ENCODE measurements at places on chromosomes 13 and 19. TPM values are rescaled to one million over a fixed set of nuclear protein-coding genes. Genes with fewer than 3 reads are reported as not detected.

- DNase-seq, result peak; percentile 28
Observed at GRCh38 chr13:22748866-22749577, 431.8 kb upstream of the SGCG start.

- DNase-seq, result no peak
Observed at GRCh38 chr13:73358606-73359095, 299.8 kb downstream of the KLF5 start.

DNA sequence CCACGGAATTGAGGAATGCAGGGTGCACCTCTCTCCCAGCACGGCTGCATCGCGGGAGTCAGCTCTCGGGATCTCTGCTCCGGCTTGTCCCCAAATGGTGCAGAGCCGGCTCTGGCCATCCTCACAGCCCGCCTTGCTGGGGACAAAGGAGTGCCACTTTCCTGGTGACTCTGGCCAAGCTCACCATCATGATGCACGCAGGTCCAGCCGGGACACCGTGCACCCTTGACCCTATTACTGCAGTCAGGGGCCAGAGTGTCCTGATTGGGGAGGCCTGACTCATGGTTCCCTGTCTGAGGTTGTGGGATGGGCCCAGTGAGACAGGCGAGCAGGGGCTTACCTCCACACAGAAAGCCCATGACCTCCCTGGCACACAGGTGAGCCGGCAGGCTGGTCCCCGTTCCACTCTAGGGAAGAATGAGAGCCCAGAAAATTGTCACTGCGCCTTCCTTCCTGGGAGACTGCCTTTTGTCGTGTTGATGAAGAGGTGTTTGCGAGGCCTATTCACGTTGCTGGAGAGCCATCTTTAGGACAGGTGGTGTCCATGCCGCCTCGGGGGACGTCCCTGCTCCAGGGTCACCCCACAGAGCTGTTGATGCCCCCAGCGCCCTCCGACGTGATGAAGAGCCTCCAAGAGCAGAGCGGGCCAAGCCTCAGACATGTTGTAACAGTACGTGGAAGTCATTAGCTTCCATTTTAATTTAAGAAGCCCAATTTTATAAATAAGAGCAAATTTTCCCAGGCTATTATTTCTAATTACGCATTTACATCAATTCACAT, 18.5 kb upstream of the VSTM2B start:
- DNase-seq, result no peak

DNA sequence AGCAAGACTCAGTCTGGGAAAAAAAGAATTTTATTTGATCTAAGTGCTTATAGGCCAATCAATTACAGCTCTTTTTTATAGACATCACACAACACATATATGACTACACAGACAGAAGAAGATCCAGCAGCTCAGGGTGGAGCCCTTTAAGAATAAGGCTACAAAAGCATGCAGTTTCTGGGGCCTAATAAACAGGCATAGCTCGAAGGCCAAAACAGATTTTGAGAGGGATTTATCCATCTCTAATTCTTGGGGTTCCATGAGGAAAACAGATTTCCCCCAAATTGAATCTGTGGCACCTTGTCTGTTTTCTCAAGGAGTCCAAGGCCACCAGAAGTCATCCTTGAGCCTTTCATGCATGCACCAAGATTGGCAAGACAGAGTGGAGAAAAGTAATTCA, 3.9 kb upstream of the ZNF550 start:
- DNase-seq, result no peak

GRCh38 chr13:80962855-80963254, 621.9 kb upstream of the SPRY2 start:
- DNase-seq, result no peak

- no peak for DNase-seq
Observed at GRCh38 chr13:89465366-89465765, 1794.2 kb downstream of the SLITRK5 start.

GRCh38 chr13:82627183-82627582, 1255.1 kb downstream of the SLITRK1 start:
- no peak for DNase-seq

DNA sequence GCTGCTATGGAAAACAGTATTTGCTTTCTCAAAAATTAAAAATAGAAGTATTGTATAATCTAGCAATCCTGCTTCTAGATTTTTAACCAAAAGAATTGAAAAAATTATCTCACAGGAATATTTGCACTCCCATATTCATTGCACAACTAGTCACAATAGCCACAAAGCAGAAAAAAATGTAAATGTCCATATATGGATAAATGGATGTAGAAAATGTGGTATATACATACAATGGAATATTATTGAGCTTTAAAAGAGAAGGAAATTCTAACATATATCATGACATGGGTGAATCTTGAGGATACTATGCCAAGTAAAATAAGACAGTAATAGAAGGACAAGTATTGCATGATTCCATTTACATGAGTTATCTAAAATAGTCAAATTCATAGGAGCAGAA, 2753.0 kb downstream of the PCDH9 start:
- DNase-seq, result no peak

GRCh38 chr13:47126432-47126831, 229.6 kb upstream of the HTR2A start:
- no peak for DNase-seq

DNA sequence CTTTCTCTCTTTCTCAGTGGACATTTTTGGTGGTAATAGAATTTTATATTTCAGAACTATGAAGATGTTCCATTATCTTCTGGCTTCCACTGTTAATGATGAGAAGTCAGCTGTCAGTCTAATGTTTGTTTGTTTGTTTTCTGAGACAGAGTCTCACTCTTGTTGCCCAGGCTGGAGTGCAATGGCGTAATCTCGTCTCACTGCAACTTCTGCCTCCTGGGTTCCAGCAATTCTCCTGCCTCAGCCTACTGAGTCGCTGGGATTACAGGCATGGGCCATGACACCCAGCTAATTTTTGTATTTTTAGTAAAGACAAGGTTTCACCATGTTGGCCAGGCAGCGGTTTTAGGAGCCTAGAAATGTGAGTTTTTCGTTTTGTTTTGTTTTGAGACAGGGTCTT, 4.7 kb downstream of the ZNF317 start:
- no peak for DNase-seq

DNA sequence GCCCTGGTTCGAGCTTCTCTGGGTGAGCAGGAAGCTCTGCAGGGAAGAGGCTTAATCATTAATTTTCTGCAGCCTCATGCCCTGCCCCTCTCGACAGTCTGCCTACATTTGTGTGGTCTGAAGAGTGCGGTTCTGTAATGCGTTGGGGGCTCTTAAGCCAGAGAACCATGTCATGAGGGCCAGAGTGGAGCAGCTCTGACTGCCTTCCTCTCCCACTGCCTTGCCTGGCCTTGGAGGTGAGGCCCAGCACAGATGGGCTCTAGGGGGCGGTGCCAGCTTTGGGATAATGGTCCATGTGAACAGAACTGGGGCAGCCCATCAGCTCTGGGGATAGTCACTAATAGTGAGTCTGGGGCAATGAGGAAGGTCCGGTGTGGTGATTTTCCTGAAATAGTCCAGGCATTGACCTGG, 5.7 kb downstream of the FGF9 start:
- DNase-seq, result no peak

DNA sequence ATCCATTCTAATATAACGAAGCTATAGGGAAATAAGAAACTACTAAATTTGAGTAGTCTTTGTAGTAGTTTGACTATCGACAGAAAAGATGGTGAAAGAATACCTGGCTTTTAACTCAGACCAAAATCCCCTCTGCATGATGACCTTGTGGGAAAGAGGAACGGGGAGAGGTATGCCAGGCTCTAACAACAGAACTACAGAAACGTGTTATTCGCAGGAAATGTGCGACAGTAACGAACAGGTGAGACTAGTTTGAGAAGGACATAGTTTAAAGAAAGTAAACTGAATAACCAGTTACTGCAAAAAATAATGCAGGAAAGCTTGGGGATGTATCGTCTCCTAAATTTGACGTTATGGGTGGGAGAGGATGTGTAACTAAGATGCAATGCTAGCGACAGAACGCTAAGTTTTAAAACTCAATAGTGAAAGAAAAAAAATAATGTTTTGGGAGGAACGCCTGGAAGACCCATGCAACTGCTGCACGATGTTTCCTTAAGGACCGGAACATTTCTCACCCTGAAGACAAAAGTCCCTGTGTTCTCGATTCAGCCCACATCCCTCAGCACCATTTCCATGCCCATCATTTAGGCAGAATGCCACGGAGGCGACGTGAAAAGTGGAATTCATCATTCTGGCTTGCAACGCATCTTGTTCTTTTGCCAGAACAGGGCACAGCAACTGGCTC, 1.6 kb upstream of the RAP2A start:
- no peak for DNase-seq

DNA sequence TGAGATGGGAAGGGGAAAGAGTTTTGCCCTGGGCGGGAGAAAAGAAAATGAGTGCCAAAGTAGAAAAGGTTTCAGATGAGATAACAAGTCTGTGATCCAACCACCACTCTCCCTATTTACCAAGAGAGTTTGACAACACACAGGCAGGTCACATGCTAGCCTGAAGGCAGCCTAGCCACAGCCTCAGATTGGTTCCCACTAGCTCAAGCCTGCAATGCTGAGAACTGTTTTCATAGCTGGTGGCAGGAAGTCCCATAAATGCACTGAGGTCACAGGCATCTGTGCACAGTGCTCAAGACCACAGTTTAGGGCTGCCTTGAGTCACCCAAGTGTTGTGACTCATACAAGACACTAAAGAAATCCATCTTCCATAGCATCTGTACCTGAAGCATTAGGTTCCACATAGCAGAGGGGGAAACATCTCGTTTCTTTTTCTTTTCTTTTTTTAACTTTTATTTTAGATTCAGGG, 18.5 kb upstream of the POP4 start:
- no peak for DNase-seq

DNA sequence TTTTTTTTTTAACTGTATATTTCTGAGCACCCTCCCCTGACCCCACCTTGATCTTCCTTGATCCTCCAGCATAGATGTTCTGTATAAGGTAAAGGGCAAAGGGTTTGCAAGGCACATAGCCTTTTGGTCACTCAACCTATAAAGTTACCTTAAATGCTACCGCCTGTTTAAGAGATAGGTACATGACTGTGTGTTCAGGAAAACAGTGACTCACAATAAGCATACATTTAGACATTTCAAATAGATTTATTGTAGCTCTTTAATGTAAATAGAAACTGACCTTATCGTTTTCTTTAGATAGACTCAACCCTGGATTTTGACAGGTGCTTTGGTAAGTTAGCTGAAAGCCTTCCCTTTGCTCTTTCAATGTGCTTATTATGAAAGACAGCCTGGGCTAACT, 15.2 kb upstream of the SLC10A2 start:
- no peak for DNase-seq

DNA sequence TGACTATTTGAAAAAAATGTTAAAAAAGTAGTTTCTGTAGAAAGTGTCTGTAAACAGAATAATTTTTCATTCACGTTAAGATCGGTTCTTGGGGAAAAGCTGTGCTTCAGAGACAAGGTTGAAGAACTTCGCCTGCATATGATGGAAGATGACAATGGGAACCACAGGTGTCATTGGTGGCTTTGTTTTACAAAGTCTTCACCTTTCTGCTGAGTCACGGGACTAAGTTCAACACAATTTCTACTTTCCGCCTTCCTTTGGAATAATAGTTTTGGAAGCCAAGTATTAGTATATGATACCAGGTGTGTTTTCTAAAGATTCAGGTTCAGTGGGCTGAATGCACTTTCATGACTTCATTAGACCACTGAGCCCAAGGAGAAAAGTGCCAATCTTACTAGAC, 155.6 kb upstream of the RNF113B start:
- DNase-seq, result no peak

GRCh38 chr19:16125737-16126495, 14.2 kb downstream of the RAB8A start:
- DNase-seq, result no peak

- DNase-seq, result no peak
Observed at GRCh38 chr19:55373306-55373992, 3.2 kb upstream of the TMEM190 start.

DNA sequence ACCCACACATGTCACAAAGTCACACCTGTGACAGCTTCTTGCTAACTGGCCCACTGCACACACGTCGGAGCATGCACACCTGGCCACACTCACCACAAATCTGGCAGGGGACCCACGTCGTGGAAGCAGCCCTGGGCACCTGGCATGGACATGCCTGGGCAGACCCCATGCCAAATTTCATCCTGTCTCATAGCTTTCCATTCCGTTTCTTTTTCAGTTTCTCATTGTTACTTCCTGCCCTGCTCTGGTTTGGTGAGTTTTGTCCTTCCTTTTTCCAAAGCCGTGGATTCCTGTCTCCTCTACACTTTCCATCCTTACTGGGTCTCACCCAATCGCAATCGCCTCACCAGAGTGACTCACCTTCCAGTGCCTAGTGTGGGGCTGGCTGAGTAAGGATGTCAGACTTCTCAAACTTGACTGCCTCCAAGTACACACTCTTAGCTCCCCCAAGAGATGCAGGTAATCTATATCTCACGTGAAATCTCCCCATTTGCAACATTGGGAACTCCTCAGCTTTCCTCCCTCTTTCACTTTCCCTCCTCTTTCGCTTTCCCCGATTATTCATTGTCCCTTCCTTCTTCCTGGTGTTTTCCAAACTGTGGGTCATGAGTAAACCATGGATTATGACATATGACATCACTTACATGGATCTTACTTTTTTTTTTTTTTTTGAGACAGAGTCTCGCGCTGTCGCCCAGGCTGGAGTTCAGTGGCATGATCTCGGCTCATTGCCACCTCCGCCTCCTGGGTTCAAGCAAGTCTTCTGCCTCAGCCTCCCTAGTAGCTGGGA, 1.6 kb upstream of the BBC3 start:
- no peak for DNase-seq

GRCh38 chr13:102999499-102999898, 66.7 kb downstream of the SLC10A2 start:
- no peak for DNase-seq

GRCh38 chr13:106796280-106797047, 228.5 kb upstream of the ARGLU1 start:
- DNase-seq, result no peak

GRCh38 chr13:23945612-23946011, 48.3 kb upstream of the C1QTNF9B start:
- no peak for DNase-seq

GRCh38 chr13:40228496-40228895, 437.9 kb downstream of the FOXO1 start:
- DNase-seq, result no peak

- DNase-seq, result no peak
Observed at GRCh38 chr19:39917561-39918182, 16.8 kb downstream of the FCGBP start.

GRCh38 chr13:32059511-32059984, 28.0 kb downstream of the FRY start:
- no peak for DNase-seq

- no peak for DNase-seq
Observed at GRCh38 chr13:55572862-55573261, 1567.9 kb upstream of the PRR20A start.

SIGLEC8 gene
- 0.90 TPM for total RNA-seq

C2CD4C gene
- total RNA-seq, result 0.42 TPM

SLC17A7 gene
- 0.85 TPM for total RNA-seq

HRC gene
- total RNA-seq, result 5.2 TPM

SSC5D gene
- total RNA-seq, result 24.4 TPM

MCF2L gene
- total RNA-seq, result 15.3 TPM

CPAMD8 gene
- 11.3 TPM for total RNA-seq

IGSF23 gene
- total RNA-seq, result not detected

ATXN8OS gene
- not detected for total RNA-seq

C19orf67 gene
- not detected for total RNA-seq

SYNGR4 gene
- not detected for total RNA-seq

All from urinary bladder (tissue), 4 donors.